ENCODE measurements at places on chromosomes 6 and 20.

DNA sequence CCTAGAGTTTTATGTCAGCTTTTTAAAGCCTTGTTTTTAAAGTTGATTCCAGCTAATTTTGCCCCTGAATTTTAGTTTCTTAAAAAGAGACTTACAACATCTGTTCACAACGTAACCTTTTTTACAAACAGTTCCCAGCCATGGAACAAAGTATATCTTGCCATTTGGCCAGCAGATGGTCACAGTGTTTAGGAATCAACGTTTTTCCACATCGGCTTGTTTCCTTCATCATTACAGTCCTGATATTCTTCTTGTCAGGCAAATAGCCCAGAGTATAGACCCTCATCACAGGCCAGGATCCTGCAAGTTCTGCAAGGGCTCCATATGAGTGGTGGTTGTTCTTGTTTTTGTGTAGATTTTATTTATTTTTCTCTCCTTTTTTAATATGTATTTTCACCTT is 341.7 kb upstream of the HTR1E start:
- no peak for ATAC-seq

- no peak for ATAC-seq
Measured at GRCh38 chr6:56963043-56963442, 8.1 kb downstream of the BEND6 start.

DNA sequence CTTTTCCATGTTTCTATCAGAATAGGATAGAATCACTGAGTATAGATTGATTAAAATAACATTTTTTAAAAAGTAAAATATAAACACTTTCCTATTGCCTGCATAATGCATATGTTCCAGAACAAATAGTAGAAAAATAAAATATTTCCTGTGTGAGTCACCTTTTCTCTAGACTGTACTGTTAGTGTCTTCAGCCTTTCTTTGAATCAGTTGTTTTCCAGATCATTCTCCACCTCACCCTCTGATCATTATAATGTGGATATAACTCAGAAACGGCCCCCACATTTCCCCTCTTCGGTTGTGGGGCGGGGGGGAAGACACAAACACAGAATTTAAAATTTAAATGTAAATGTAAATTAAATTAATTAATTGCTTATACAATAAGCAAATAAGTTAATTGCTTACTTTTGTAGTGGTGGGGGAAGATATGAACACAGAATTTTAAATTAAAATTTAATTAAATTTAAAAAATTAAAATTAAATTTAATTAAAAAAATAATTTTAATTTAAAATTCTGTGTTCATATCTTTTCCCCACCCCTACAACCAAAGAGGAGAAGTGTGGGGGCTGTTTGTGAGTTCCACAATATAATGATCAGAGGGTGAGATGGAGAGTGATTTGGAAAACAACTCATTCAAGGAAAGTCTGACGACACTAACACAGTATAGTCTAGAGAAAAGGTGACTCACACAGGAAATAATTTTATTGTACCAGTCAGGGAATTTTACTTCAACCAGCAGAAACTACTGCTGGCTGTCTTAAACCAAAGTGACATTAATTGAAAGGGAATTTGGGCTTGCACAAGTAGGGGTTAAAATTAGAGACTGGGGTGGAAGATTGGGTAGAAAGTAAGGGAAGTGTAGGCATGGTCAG is 37.1 kb upstream of the PROKR2 start:
- peak; percentile 56 for ATAC-seq

GRCh38 chr6:150877928-150878327 is 12.4 kb downstream of the MTHFD1L start:
- ATAC-seq = no peak

GRCh38 chr6:159981403-159982245 is 12.7 kb downstream of the IGF2R start:
- ATAC-seq = no peak

DNA sequence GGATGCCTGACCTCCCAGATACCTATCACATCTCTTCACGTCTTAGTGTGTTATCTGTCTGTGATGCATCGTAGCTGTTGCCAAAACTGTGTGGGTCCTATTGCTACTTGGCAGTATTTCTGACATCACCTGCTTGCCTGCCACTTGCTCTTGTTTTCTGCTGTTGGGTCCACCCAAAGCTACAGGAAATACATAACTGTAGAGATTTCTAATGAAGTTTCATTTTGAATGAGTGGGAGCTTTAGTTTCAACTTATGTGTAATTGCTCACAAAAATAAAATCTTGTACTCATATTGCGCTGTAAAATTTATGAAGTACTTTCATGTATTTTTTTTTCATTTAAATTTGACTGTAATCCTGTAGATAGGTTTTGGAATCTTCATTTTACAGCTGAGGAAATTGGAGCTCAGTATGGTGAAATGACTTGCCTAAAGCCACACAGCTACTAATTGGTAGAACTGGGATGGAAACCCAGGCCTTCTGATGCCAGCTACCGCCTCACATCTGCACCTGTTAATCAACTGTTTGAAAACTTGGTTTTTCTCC is 113.6 kb upstream of the MAN1A1 start:
- no peak for ATAC-seq

- ATAC-seq = peak; percentile 93
Measured at GRCh38 chr20:46089417-46090388, at the start of gene NCOA5. NCOA5 (minus strand) TSS chr20:46089962; CDS start chr20:46079424, 10,538 bp downstream.

- ATAC-seq = no peak
Measured at GRCh38 chr6:107652526-107653182, 162.7 kb downstream of the SOBP start.

DNA sequence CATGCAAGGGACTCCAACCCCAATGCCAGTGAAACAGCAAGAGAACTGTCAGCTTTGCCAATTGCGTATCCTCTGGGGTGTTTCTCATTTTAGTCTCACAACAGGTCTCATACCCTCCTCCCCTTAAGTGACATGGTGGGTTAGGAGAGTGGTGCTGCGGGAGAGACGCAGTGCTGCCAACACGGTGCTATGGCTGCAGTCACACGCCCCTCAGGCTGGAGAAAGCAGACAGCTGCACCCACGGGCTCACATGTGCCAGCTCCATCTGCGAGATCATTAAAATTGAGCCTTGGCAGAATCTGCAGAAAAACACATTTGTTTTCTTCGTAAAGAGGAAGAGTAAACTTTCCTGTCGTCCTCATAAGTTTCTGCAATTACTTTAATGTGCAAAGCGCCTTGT is 114.7 kb downstream of the ANKRD60 start:
- ATAC-seq = no peak

GRCh38 chr6:22042706-22043105 is 254.1 kb downstream of the PRL start:
- ATAC-seq = peak; percentile 31

GRCh38 chr20:6783752-6784151 is 16.3 kb downstream of the BMP2 start:
- ATAC-seq = no peak

DNA sequence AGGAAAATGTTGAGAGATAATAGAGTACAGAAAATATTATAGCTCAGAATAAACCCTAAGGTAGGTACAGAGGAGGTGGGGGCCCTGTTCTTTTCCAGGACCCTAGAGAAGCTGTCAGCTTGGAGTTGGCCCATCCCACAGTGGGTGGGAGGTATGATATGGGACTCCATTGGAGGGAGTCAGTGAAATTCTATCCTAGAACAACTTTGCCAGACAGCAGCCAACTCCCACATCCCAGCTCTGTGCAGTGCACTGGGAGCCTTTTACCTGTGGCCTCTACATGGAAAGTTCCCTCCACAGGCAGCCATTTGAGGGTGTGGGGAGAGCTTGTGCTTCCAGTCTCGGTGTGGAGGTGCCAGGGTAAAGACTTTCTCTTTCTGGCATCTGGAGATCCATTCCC is 36.8 kb upstream of the CLIC5 start:
- ATAC-seq = no peak

GRCh38 chr6:139029470-139030227 is 1.1 kb downstream of the ABRACL start:
- ATAC-seq = peak; percentile 61

- peak; percentile 79 for ATAC-seq
Measured at GRCh38 chr6:44234101-44235025, 11.0 kb downstream of the SLC29A1 start.

GRCh38 chr20:33883164-33883563 is 72.0 kb downstream of the CHMP4B start:
- no peak for ATAC-seq

DNA sequence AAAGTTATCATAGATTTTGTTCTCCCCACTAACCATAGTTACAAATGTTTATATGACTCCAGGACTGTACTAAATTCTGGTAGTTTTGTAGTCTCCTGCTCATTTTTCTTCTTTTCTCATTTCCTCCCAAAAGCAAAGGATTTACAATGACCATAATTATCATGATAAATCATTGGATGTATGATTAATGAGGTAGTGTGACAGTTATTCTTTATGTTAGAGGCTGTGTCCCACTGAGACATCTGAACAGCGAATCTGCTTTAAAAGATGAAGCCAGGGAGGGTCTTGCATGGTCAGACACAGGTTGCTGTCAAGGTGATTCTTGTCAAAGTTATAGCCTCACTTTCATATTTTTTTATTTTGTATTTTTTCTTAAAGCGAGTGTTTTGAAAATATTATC is 285.2 kb upstream of the STXBP5 start:
- ATAC-seq = no peak

DNA sequence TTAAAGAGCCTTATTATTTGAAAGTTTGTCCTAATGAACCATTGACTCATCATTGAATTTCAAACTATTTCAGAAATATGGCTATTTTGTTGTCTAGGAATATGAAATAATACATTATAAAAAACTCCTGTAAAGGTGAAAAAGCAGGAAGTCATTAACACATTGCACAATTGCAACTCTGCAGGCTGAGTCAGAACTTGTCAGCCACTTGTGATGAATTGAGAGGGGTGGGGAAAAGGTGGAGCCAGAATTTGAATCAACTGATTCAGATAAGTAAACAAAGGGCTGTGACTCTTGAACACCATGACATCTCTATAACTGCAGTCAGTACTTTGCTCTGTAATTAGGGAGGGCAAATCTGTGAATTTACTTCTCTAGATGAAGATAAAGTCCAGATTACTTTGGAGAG is 6.0 kb downstream of the C6orf141 start:
- no peak for ATAC-seq

DNA sequence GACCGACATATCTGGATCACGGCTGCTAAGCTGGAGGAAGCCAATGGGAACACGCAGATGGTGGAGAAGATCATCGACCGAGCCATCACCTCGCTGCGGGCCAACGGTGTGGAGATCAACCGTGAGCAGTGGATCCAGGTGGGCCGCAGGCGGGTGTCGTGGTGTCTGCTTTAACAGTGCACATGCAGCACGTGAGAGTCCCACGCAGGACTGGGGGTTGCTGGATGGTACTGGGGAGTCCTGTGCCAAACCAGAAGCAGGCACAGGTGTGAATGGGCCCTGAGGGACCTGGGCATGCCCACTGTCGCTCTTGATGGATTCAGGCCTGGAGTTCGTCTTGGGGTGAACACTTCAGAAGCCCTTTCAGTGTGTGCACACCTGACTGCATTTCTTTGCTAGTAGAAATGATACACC is 24.6 kb upstream of the C20orf204 start:
- no peak for ATAC-seq

DNA sequence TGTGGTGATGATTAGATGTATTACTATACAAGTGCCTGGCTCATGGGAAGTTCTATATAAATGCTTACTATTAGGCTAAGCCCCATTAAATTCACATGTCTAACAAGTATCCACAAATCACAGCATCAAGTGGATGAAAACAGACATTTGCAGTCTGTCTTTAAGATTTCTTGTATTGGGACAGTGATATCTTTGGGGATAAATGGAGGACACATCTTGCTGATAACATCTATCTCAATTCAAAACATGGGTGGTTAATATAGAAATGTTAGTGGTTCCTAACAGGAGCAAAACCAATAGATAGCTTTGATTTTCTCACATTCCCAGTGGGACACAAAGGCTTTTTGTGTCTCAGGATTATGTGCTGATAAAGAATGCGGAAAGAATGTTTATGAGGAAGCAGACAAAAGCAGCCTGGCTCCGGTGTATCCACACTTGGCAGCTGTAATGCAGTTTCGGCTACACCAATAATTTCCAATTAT is 29.3 kb downstream of the PTPRK start:
- ATAC-seq = peak; percentile 41

- peak; percentile 28 for ATAC-seq
Measured at GRCh38 chr6:33896391-33897188, 92.8 kb upstream of the MLN start.

- ATAC-seq = no peak
Measured at GRCh38 chr6:112833581-112834131, 486.5 kb downstream of the RFPL4B start.
